ENCODE measurements at places on chromosomes 13 and 19.

DNA sequence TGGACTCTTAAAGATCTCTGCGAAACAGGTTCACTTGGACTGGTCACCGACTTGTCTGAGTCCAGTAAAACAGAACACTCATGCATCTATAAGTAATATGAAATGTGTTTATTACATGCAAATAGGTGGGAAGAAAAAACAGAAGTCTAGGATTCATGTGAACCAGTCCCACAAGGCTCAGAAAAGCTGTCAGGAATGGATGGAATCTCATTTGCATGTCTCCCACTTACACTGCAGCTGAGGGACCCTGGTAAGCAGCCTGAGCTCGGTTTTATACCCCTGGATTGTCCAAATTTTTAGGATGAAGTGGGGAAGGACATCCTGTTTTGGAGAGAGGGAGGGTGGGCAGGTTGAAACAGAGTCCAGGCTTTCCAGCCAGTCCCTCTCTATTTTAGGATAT lies 1545.1 kb upstream of the PCDH20 start:
- DNase-seq: no peak

- no peak for DNase-seq
Measured at GRCh38 chr19:13969897-13970296, 17.6 kb downstream of the DCAF15 start.

DNA sequence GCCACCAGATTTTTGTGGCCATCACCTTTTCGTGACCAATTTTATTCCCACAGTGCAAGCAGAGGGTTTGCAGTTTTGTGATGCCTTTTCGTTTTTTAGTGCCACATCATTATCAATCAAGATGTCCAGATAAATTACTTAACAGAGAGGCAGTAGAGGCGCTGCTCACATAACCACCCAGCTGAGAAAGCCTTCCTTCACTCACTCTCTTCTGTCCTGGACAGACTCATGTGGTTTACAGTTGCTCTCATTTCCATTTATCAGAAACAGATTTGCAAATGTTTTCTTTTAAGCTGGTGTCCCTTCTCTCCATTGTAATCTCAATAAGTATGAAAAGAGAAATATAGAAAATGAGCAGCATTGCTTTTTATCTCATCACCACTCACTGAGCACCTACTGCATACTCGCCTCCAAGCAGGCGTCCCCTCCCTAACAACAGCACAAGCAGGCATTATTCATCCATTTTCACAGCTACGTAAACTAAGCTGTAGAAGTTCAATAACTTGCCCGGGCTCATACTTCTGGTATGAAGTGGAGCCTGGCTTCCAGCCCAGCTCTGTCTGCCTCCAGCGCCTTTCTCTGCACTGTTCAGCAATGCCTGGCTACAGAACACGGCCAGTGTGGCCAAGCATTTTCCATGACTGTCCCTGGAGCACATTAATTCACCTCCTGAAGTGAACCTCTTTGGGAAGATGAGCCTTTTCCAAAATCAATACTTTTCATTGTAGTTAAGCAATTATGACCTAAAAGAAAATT lies 34.6 kb upstream of the KATNAL1 start:
- no peak for DNase-seq

DNA sequence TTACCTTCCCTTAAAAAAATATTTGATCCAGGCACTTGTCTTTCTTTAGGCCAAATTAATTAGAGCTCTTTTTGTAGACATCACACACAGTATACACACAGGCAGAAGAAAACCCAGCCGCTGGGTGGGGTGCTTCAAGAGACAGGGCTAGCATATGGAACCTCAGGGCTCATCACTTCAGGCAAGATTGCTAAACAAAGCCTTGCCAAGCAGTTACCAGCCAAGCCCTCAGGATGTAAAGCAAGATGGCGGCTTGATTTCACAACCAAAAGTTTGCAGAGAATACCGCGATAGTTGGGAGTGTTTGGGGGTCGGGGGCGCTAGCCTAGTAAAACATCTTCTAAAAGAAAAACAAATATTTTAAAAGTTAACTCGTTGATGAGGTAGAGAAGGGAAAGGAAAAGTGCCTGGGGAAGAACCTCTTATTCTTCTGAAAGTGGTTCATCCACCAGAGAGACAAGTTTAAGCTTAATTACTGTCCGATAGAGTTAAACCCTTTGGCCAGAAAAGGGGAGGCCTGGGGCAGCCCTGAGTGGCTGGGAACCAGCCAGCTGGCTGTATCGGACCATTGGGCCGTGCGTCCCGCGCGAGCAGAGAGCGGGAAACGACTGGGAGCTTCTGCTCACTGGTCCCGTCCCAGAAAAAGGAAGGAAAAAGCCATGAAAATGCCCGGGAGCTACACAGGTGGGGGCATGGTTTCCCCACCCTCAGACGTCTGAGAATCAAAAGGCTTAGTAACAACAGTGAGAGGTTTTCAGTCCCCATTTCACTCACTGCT lies 254.9 kb upstream of the PCDH20 start:
- no peak for DNase-seq

DNA sequence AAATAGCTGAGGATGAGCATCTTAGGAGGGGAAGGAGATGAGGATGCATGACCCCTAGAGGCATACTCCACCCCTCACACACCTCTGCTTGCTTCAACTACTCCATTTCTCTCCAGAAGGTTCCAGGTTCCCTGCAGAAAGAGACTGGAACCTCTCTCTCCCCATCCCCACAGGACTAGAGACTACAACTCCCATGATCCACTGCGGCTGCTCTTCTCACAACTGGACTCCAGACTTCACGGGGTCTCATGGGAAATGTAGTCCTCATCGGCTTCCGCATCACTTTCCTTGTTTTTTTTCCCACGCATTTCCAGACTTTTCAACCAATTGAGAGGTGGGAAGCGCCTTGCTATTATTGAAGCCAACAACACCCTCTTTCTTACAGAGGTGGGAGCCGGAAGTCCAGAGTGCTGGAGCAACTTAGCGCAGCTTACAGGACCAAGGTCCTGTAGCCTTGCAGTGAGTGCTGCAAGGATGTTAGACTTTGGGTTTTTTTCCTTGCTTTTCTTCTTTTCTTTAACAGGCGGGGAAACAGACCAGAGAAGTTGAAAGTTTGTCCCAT lies 13.9 kb upstream of the CACNG6 start:
- peak; percentile 81 for DNase-seq

DNA sequence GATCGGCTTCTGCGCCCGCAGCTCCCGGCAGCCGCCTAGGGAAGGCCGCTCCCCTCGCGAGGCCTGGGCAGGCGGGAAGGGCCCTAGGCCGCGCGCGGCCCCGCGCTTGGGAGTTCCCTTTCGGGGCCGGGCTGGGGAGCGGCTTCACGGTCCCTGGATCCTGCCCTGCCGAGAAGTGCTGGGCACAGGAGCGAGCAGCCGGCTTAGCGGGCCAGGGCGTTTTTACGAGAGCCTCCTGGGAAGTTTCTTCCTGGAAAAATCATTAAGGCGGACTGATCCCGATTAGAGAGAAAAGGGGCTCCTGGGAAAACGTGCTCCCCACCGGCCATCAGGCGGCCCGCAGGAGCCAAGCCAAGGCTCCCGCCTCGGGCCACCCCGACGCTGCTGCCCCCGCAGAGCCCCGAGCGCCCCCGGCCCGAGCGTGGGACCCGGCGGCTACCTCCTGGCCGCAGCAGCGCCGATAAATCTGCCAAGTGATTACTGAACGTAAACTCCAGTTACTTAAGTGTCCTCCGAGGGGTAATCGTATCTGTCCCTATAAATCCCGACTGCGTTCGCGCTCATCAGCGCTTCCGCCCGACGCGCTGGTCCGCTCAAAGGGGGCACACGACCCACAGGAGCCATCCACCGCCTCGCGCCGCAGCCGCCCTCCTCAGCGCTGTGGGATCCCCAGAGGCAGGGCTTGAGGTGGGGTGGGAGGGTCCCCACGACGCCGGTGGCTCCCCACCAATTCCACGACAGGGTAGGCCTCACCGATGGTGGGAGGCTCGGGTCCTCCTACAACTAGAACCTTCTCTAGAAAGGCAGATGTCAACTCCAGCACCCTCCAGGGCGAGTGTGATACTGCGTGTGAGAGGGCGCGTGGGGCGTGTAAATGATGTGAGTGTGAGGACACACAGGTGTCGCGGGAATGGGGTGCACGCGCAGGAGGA lies 2.8 kb downstream of the ZIC5 start:
- DNase-seq: no peak

- DNase-seq: peak; percentile 42
Measured at GRCh38 chr19:19385896-19386869, 19.3 kb upstream of the GATAD2A start.

- no peak for DNase-seq
Measured at GRCh38 chr19:42282819-42283187, 13.8 kb downstream of the CIC start.

- no peak for DNase-seq
Measured at GRCh38 chr19:738509-739128, 12.3 kb upstream of the MISP start.

- no peak for DNase-seq
Measured at GRCh38 chr19:5918463-5919079, 4.5 kb downstream of the CAPS start.

DNA sequence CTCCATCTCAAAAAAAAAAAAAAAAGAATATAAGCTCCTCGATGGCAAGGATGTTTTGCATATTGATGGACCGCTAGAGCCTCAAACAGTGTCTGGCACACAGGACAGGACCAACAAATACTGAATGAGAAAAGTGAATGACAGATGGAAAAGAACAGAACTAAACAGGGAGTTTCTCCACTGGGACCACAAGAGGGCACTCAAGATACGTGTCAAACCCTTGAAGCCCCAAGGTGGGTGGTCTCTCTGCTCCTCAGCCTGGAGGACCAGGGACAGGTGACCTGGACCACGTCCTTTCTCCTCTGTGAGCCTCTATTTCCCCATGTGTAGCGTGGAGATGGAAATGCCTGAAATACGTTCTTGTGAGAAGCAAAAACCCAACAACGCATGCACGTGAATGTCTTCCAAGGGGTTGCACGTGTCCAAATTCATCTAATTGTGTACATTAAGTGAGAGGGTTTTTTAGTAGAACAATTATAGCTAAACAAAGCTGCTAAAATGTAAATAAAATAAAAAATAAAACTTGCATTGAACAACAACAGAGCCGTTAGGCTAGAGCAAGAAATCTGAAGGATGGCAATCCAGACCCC lies 5.7 kb upstream of the CDC42EP5 start:
- DNase-seq: peak; percentile 57
